ENCODE measurements at places on chromosomes 7 and 10.

DNA sequence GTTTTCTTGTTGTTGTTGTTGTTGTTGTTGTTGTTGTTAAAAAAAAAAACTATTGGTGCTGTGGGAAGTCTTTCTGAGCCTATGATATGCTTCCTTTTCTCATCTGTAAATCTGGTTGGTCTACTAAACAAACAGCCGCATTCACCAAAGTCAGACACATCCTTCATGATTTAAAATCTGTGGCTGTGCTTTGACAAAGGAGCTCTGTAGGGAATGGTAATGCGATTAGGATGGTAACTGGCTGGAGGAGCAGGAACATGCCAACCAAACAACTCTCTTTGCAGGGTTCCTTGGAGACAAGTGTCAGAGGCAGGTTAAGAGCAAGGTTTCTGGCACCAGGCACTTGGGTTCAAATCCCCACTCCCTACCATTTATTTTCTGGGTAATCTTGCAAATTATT, 14.9 kb upstream of the SP4 start:
- no peak for DNase-seq

DNA sequence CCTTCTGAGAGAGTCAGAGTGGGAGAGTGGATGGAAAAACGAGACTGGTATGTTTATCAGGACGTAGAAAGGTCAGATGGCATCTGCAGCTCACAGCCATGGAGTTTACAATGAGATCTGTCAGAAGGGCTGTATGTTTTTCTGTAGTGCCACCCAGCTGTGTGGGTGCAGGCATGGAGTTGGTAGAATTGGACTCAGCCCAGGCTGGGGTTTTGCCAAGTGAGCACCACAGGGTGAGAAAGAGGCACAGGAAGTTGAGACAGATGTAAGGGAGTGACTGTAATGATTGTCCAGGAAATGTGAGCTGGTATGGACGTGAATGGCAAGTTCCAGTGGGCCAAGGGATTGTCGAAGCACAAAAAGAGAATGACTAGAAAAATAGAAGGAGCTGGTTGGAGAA, 9.1 kb upstream of the ZYX start:
- no peak for DNase-seq

DNA sequence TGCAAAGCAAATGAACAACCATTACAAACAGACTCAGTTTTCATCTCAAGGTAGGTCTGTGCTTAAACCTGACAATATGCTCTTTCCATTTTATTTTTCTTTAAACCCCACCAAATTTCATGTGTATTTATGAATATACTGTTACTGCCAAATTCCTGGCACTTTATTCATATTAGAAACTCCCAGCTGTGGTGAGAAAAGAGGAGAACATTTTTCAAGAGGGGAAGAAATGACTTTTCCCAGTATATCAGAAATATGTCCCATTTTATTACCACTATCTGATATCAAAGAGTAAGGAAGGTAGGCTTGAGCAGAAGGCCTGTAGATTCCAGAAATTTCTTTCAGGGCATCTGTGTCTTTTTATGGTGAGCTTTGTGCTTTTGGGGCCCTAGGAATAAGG, 189.6 kb downstream of the ADAM12 start:
- DNase-seq, result no peak

GRCh38 chr10:77024461-77024860, 613.1 kb downstream of the KCNMA1 start:
- DNase-seq, result no peak

DNA sequence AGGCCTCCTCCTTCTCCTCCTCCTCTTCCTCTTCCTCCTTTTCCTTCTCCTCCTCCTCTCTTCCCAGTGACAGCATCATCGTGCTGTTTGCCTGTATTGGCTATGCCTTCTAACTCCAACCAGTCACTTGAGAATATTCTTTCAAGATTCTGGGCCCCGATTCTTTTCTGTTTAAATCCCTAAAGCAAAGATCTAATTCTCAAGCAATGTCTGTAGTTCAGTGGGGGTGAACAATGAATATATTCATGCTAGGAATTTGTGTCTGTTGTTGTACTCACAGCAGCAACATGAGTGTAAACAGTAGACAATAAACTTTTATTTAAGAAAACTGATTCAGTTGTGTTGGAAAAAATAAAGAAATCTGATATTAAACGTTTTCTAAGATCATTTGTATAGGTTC, 30.7 kb downstream of the NUDT5 start:
- DNase-seq, result no peak

- no peak for DNase-seq
Measured at GRCh38 chr10:110214371-110214826, 7.0 kb downstream of the MXI1 start.

DNA sequence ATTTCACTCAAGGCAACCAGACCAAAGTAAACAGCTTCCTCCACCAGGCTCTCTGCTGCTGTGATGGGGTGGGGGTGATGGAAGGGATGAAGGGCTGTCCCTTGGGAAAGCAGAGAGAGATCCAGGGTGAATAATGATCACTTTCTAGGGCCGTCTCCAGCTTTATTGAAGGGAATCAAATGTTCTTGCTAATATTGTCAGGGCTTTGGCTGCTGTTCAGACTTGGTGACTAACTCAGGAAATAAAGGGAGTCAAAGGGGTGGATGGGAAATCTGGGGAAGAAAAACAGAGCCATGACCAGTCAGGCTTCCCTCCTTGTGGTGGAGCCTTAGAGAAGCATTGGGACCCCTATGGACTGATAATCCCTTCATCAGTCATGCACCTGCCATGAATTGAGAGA, 196.2 kb upstream of the AGK start:
- no peak for DNase-seq

DNA sequence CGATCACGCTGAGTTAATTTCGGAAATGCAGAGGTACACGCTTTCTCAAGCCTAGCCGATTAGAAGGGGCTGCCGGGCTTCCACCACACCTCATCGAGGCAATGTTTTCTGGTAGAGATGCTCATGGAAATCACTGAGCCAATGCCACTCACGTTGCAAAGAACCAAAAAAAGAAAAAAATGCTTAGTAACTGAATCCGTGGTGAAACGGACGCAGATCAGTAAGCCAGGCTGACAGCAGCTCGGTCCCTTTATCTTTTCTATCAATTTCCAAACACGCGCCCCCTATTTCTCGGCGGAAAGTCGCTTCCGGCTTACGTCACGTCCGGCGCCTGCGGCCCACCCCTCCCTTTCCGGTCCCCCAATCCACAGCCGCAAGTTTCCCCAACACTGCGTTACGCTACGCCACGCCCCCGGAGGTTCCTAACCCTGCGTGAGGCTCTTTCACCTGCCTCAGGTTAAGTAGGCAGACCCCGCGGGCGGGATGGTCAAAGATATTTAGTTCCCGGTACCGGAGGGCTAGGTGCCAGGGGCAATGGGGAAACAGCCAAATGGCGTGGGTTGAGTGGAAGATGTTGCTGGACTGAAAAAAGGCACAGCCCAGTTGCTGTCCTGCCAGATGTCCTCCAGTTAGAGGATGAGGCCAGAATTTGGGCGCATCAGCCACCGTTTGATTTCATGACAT, at the start of gene NSUN6:
Gene NSUN6 (minus strand): TSS at position 264 of the 684 bp plus-strand sequence. CDS start 384 bp downstream, outside the sequence.
- DNase-seq, result peak; percentile 84

DNA sequence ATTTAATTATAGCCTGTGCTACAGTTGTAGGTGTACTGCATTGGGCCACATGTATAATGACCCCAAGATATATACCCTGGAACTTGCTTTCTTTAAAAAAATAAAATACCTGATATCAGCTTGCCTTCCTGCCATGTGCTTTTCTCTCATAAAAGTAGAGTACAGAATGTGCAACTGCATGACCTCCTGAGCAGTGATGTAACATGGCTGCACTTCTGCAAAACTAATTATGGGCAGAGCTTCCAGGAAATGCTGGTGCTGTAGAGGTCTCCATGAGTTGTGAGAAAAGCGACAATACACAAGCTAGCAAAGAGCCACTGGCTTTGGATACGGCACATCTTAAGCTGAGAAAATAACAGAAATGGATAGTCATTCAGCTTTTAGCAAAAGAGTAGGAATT, 6.5 kb upstream of the ERLIN1 start:
- DNase-seq, result no peak

DNA sequence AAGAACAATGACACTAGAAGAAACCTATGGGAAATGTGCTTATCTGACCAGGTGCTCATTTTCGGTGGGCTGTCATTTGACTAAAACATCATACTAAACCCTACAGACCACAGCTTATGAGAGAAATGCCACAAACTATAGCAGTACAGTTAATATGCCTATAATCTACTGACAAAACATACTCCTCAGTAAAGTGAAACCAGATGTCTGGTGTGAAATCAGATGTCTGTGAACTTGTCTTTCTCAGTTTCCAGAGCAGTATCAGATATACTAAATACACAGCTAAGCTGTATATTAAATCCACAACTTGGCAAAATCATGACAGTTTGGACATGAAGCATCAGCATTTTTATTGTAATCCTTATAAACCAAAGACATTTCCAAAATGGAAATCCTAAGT, 3.3 kb downstream of the IMMP2L start:
- DNase-seq, result no peak
